ENCODE measurements at places on chromosomes 1 and 21.
A peak's percentile ranks its signal among the peaks of the same experiment; 100 is the strongest.

DNA sequence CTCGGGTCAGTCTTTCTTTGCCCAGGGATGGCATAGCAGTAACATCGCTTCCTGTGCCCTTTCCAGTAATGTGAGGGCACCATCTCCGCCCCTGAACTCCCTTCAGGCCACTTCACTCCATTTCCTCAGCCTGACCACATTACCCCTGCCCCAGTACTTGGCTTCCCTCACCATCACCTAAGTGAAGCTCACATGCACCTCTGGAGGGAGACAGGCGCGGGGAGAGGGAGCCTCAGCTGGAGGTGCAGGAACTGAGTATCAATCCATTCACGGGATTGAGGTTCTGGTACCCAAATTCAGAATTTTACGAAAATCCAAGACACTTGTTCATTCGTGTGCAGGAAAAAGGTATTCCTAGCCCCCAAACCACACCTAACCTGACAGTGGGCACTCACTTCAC is 540.4 kb downstream of the KIF26B start:
- no peak for DNase-seq

- no peak for DNase-seq
These were observed 56.8 kb downstream of the PLD5 start for GRCh38 chr1:242467556-242468145.

DNA sequence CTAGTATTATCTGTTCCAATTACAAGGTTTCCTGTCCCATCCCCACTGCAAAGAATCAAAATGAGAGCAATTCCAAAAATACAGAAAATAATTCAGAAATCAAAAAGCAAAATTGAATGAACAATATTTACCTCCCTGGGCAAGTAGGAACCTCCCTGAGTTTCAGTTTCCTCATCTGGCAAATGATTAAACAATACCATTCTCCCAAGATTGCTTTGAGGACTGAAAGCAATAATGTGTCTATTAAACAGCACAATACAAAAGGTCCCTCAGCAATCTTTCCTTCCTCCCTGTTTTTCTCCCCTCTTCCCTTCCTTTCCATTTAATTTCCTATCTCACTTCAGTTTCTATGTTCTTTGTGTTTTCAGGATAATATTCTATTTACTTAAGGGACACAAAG is 171.0 kb downstream of the ZC3H11B start:
- DNase-seq: no peak

DNA sequence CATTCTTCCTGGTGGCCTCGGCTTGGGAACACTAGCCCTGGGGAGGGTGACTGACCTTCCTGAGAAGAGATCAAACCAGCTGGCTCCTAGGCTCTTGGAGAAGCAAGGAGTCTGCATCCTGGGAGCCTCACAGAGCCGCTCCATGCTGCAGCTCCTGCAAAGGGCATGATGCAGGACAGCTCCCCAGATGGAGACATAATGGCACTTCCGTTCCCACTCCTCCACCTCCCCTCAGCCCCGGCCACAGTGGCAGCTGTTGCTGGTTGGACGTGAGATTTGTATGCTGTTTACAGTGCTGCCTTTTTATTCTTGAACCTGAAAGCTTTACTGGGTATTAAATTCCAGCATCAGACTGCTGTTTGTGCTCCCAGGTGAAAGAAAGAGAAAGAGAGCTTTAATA is 83.7 kb upstream of the CTTNBP2NL start:
- DNase-seq: no peak

DNA sequence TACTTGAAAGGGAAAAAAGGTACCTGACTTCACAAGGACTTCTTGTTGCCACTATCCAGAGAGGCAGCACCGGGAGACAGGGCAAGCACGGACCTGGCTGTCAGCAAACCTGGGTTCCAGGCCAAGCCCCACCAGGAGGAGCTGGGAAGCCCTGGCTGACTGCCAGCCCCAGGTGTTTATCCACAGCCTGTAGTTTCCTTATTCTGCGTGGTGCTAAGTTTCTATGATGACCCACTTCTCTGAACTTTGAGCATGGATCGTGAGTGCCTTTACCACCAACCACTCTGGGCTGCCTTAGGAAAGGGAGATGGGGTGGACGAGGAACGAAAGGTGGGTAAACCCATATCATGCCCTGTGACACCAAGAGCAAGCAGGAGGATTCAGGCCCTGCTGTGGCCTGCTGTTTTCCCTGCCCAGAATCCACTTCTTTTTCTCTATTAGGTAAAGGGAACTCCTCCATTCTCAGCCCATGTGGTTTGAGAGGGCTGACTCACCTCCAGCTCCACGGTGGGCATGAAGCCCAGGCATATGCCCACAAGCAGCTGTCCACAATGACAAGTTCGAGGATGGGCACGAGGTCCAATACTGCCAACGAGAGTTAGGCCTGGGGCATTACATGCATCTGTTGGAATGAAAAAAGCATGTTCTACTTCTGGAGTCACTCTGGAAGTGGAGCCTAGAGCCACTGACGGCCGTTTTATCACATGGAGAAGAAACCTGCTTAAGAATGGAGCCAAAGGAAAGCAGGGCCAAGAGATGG is 20.3 kb downstream of the TSPAN2 start:
- DNase-seq: no peak

GRCh38 chr1:9701665-9702064 is 50.1 kb downstream of the PIK3CD start:
- DNase-seq: no peak

- DNase-seq: no peak
These were observed 9.8 kb downstream of the ABCA4 start for GRCh38 chr1:94110946-94111740.

DNA sequence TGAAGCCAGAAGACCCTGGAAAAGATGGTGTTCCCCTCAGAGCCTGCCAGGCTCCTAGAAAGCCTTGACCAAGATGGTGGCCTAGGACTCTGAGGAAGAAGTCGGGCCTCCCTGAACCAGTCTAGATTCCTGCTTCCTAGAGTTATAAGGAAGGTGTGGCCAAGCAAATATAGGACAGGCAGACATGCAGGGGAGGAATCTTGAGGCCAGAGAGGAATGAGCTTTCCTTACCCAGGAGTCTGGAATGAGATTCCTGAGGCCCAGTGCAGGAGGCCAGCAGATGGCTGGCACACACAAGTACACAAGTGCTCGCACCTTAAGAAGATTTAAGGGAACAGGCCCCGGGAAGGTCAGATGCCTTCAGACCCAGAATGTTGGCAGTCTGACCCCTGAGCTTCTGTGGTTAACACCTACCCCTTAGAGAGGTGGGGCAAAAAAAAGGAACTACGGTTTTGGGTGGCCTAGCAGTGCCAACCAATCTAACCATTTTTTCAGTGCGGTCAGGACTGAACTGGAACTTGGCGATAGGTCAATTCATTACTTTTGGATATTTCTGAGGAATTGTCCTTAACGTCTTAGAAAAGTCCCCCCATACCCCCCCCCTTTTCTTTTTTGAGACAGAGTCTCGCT is 73.3 kb downstream of the MDM4 start:
- DNase-seq: no peak

- no peak for DNase-seq
These were observed 268.2 kb upstream of the NR5A2 start for GRCh38 chr1:199759268-199759730.

DNA sequence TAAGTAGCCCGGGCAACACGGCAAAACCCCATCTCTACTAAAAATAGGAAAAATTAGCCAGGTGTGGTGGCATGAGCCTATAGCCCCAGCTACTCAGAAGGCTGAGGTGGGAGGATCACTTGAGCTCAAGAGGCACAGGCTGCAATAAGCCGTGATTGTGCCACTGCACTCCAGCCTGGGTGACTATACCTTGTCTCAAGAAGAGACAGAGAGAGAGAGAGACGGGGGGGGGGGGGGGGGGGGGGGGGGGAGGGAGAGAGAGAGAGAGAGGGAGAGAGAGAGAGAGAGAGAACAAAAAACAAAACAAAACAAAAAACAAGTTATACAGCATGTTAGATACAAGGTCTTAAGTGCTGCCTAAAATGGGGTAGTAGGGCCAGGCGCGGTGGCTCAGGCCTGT is 77.8 kb upstream of the ZNF281 start:
- no peak for DNase-seq

- DNase-seq: peak; percentile 76
These were observed 20.7 kb upstream of the MAPKAPK2 start for GRCh38 chr1:206663832-206664652.

DNA sequence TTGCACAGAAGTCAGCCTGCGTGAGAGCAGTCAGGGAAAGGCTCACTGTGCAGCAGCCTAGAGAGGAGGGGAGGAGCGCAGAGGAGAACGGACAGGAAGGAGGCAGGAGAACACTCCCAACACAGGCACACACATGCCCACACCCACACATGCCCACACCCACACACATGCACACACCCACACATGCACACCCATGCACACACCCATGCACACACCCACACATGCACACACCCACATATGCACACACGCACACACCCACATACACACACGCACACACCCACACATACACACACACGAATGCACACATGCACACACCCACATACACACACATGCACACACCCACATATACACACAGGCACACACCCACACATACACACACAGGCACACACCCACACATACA is 7.1 kb downstream of the SUMO3 start:
- no peak for DNase-seq

GRCh38 chr1:208475951-208476845 is 232.0 kb upstream of the PLXNA2 start:
- DNase-seq: no peak

GRCh38 chr1:99084562-99084961 is 79.9 kb upstream of the PLPPR5 start:
- DNase-seq: no peak

DNA sequence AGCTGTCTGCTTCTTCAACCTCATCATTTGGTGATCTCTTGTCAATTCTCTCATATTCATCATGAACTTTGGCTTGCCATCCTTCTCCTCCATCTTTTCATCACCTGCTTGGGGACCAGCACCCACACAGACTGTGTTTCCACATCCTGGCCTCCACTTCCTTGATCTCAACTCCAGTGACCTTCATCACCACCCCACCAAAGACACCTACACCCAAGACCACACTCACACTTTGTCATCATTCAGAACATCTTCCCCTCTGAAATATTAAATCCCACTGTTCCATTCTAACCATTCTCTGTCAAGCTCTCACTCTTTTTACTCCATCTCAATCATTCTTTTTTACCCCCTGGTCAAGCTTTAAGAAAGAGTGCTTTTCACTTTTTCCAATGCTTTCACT is 115.5 kb upstream of the VAV3 start:
- DNase-seq: peak; percentile 23

DNA sequence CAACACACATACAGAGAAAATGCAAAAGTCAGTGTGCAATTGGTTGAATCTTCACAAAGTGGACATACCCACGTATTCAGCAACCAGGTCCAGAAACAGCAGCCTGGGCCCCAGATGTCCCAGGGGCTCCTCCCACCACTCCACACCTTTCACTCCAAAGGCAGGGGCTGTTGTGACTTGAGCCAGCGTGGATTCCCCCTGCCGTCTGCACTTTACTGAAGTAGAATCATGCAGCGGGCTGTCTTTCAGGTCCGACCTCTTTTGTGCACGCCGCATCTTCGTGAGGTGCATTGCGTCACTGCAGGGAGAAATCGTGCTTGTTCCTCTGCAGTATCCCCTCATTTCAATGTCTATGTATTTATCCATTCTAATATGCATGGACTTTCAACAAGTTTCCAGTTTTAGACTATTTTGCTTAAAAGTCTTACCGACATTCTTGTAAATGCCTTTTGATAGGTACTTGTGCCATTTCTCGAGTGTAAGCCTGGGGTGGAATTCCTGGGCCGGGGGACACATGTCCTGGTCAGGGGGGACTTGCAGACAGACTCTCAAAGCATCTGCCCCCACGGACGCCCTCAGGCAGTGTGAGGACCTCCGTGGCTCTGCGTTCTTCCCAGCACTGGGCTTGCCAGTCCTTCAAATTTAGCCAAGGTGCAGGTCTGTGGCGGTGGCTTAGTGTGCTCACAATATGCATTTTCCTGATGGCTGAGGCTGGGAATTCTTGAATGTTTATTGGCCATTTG is 29.3 kb upstream of the ACTRT2 start:
- DNase-seq: no peak

GRCh38 chr1:151920149-151920548 is 10.8 kb upstream of the THEM4 start:
- no peak for DNase-seq

DNA sequence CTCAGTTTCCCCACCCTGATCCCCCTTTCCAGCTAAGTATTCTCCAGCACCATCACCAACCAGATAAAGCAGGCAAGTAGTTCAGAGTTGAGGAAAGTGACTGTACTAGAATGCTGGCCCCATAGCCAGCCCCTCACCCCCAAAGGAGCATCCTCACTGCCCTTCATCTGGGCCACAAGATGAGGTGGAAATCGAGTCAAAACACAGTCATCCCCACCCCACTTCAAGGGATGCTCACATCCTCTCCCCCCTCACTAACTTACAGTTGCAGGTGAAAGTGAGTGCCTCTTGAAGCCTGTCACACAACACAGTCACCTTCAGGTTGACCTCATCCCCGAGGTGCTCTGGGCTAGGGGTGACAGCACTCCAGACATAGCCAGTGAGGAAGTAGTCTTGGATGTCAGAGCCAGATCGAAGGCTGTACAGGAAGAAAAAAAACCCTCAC is 30.4 kb downstream of the PIK3C2B start:
- DNase-seq: no peak

- no peak for DNase-seq
These were observed 88.0 kb upstream of the WLS start for GRCh38 chr1:68320349-68320748.

DNA sequence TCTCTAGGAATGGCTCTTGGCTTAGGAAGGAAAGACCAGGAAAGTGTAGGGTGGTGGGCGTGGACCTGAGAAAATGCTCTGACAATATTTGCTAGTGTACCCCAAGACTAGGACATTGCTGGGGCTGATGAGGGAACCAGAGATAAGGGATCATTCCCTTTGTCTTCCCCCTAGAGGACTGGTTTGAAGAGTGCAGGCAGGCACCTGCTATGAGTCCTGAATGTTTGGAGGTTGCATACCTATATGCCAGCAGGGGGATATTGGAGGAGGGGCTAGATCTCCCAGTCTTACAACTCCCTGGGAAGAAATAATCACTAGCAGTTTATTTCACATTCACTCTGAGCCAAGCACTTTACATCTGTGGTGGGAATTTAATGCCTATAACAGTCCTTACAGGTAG is 6.0 kb upstream of the BCL10 start:
- no peak for DNase-seq
